CD4-positive, alpha-beta memory T cell (primary cell): ENCODE measurements at places on chromosomes 1 and 21. TPM values are rescaled to one million over a fixed set of nuclear protein-coding genes. Genes with fewer than 3 reads are reported as not detected.

Gene SYDE2
- polyA plus RNA-seq = 2.3 TPM

Gene CDCA8
- polyA plus RNA-seq = 2.7 TPM

Gene MSH4
- not detected for polyA plus RNA-seq

Gene ATP5IF1
- 743 TPM for polyA plus RNA-seq

- no peak for DNase-seq
Measured at GRCh38 chr1:202049129-202049528, 38.7 kb downstream of the ELF3 start.

GRCh38 chr1:33446590-33446989 is 15.7 kb upstream of the PHC2 start:
- DNase-seq = no peak

DNA sequence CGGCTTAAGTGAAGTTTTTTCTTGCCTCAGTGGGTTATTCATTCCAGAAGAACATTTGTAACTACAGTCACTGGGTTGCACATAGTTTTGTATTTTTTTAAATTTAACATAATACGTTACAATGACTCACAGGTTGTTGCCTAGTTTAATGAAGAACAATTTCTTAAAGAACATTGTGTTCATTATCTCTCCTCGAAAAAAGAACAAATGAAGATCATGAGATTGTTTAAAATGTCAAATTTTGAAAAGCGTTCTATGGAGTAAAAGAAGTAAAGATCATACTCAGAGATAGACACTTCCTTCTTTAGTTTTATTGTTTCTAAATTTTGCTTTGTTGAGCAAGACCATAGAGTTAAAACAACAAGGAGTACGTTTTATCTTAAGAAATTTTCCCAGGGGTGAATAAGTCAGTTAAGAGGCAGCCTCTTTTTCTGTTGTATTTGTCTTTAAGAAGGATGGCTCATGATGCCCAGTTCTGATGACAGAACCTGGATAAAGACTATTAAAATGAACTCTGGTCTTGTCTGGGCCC is 10.5 kb upstream of the SLAMF1 start:
- no peak for DNase-seq

GRCh38 chr1:32521165-32521564 is 18.1 kb upstream of the ZBTB8A start:
- no peak for DNase-seq

DNA sequence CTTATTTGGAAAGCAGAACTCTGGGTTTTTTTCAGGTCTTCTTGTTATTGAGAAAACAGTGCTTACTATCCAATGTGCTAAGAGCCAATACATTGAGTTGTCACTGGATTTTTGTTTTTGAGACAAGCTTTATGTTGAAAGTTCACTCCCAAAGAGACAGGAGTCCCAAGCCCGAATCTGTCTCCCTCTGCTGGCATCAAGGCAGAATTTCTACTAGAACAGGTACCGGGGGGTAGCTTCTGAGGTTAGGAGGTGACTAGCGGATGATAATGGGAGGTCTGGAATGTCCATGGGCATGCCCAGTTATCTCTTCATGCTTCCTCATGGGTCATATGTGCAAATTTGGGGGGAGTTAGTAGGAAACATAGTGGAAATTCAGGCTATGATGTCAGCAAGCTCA is 25.1 kb downstream of the ZNF124 start:
- DNase-seq = no peak

DNA sequence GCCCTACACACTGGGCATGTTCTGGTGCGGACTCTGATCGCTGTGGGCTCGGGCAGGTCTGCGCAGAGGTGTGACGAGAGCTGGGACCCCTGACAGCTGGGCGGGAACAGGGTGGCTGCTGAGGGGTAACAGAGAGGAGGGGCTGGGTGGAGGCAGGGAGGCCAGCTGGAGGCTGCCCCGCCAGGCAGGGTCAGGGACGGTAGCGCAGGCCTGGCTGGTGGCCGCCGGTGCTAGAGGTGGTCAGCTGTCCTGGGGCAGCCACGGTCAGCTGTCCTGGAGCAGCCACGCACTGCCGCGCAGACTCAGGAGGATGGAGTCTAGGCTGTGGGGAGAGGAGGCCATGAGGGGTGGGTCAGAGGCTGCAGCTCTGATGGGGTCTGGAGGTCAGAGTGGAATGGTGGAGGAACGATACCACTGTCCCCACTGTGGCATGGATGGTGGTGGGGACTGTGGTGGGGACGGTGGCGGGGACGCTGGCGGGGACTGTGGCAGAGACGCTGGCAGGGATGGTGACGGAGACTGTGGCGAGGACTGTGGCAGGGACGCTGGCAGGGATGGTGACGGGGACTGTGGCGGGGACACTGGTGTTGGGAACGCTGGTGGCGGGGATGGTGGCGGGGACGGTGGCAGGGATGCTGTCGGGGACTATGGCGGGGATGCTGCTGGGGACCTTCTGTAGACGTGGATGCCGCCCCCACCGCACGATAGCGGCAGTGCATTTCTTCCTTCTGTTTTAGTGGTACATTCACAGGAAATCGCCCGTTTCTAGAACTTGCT is 21.3 kb upstream of the LRRC3 start:
- DNase-seq = no peak

DNA sequence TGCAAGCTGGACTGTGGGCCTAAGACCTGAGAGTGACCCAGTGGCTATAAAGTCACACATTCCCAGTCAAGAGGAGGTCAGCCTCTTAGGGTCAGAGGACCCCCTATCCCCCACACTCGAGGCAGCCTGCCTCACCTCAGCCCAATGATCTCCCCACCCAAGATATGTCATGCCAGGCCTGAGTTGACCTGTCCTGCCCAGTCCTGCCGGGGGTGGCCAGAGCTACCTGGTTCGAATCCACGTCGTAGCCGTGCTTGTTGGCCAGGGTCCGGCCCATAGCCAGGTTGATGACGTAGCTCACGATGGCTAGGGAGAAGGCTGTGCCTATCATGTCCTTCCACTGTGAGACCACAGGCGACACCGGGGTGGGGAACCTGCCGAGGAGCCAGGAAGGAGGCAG is 15.6 kb downstream of the SLC26A9 start:
- DNase-seq = no peak
